ENCODE measurements at places on chromosomes 7 and 10.

- no peak for DNase-seq
Measured at GRCh38 chr7:28038175-28038797, 142.3 kb downstream of the JAZF1 start.

DNA sequence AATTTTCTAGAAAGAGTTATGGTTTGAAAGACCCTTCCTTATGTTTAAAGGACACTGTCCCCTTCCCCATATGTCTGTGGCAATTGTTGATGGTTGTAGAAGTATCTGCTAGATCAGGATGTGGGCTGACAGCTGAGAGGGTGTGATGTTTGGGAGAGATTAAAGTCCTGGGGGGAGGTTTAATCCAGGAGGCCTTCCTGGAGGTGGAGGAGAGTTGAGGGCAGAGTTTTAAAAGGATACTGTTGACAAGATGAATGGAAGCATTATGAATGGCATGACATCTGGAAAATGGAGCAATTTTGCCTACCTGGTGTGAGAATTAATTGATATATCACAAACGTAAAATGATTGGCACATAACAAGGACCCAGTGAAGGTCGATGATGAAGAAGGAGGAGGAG, 32.9 kb upstream of the SMC3 start:
- no peak for DNase-seq

GRCh38 chr7:100426516-100426915, 2.0 kb downstream of the ZCWPW1 start:
- DNase-seq: no peak

DNA sequence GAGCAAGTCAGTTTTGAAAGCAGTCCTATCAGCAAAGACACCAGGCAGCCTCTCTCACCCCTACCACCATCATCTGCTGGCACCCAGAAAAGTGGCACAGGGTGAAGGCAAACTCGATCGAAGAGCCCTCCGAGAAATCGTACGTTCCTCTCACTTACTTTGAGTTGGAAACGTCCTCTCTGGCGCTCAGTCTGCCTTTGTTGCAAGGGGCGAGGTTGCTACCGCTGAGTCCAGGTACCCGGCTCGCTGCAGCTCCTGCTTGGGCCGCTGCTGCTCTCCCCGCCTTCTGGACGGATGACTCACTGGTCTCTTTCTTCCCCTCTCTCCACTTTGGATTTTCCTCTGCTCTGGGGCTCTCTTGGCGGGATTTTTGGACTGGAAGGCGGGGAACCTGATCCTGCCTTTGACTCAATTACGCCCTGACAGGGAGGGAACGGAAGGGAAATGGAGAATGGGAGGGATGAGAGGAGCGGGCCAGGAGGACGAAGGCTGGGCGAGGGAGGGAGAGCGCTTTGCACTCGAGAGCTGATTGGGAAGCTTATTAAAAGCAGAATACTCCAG, at the start of gene PTN:
TSS of gene PTN (minus strand) at position 453 of the 561 bp plus-strand sequence. CDS start 88,760 bp downstream, outside the sequence.
- peak; percentile 50 for DNase-seq

- DNase-seq: no peak
Measured at GRCh38 chr7:946256-946996, 8.1 kb downstream of the ADAP1 start.

Measured in SK-N-DZ (cell line).